ENCODE measurements at places on chromosomes 5 and 9.

GRCh38 chr5:110034056-110034600 is 344.4 kb downstream of the MAN2A1 start:
- no peak for DNase-seq

DNA sequence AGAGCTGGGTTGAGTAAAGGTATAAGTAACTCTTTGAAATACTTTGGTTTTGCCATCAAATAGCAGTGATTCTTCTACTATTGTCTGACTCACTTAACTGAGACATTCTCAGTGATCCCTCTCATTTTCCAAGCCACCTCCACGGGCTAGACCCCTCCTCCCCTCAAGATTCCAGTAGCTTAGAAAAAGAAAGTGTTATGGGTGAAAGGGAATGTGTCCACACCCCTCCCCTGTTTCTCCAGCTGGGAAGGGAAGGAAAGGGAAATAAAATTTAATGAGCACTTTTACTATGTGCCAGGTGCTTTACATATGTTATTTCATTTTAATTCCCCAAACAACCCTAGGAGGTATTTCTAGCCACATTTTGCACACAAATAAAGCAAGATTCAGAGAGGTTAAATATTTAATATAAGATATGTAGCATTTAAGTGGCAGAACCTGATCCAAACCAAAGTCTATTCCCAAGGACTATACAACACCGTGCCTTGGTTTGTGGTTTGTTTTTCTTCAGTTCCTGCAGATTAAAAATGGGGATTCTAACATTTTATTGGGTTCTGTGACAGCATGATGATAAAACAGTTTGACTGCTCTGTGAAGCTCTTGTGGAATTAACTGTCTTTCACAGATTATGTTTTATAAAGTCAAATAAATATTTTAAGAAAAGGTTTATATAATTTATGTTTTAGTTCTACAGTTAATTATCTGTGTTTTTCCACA is 135.9 kb downstream of the ZSWIM6 start:
- no peak for DNase-seq

DNA sequence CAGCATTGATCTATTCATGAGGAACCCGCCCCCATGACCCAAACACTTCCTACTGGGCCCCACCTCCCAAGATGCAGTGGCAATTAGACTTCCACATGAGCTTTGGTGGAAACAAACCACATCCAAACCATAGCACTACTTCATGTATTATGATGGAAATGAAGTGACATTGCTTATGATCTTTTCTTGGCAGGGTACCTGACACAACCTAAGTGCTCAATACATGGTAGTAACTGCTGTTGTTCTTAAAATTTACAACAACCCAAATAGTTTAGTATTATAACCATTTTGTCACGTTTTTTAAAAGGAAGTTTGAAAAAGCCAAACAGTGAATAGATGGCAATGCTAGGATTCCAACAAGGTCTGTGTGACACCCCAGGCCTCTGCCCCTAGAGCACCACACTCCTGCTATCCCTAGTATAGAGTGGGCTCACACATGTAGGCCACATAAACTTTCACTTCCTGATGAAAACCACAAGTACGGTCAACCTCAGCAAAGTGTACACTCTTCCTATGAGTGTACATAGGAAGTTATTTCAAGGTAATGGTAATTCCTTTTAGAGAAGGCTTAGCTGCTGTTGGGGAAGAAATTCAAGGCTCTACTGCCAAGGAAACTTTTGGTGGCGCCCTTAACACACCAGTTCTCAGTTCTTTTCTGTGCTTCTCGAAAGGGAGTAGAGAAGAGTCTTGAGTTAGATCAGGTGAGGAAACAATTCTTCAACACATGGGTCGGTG is 97.6 kb downstream of the ARSB start:
- DNase-seq, result no peak

DNA sequence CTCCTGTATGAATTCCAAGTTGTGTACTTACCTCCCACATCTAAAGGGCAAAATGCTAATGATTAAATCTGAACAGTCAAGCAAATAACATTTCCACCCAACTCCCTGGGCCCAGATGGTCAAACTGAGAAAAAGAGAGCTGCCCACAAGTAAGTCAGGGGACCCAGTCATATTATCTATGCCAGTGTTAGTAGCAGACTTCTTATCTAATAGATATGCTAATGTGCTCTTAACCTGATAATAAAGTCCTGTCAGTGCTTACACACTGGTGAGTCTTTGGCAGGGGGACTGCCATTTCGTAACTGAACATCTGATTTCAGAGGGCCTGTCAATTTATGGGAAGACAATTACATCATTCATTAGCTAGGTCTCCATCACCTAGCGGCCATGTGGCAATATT is 292.3 kb upstream of the WWC1 start:
- DNase-seq, result no peak

- no peak for DNase-seq
These were observed 23.0 kb downstream of the FGF18 start for GRCh38 chr5:171442287-171443042.

- DNase-seq, result no peak
These were observed 5.8 kb upstream of the ST6GALNAC6 start for GRCh38 chr9:127905004-127905728.

GRCh38 chr5:39207345-39208045 is 11.9 kb downstream of the FYB1 start:
- DNase-seq, result no peak

Data from stimulated activated CD8-positive, alpha-beta memory T cell treated with anti-CD3 and anti-CD28 coated beads, Interleukin-4, amount 100 ng/mL, for 1 hour (primary cell).